ENCODE measurements at places on chromosomes 12 and 14. TPM values are rescaled to one million over a fixed set of nuclear protein-coding genes. Genes with fewer than 3 reads are reported as not detected.

The NAV3 gene
- total RNA-seq: 6.6 TPM

GRCh38 chr12:99372257-99372920, 275.2 kb upstream of the GARIN6 start:
- no peak for DNase-seq

DNA sequence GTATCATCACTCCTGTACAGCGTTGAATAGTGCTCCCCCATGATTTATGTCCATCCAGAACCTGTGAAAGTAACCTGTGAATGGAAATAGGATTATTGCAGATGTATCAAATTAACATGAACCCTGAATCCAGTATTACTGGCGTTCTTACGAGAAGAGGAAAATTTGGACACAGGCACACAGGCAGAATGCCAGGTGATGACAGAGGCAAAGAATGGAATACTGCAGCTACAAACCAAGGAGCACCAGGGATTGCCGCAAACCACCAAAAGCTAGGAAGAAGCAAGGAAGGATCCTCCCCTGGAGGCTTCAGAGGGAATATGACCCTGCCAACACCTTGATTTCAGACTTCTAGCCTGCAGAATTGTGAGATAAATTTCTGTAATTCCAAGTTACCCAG, 113.5 kb upstream of the EGLN3 start:
- DNase-seq: no peak

The RTL1 gene
- 2.6 TPM for total RNA-seq

DNA sequence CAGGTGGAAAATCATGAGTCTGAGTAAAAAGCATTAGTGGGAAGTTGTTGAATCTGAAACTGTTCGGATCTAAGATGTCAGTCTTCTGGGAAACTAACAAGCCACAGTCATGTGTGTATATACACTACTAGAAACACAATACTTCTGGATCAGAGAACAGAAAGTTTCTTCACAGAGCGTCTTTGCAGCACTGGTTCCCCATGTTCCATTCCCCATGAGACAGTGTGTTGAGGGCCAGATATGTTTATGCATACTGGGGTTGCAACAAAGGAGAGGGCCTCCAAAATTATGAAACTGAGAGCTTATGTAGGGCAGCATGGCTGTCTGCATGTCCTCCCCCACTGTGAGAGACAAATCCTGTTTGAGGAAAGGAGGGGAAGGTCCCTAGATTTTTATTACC, 295.0 kb upstream of the NAV3 start:
- no peak for DNase-seq

The DBX2 gene
- total RNA-seq: not detected
